Stimulated activated CD8-positive, alpha-beta memory T cell treated with anti-CD3 and anti-CD28 coated beads, Interleukin-12 subunit alpha, Interleukin-12 subunit beta, amount 100 ng/mL, for 1 hour (primary cell): ENCODE measurements at places on chromosomes 5 and 9.

DNA sequence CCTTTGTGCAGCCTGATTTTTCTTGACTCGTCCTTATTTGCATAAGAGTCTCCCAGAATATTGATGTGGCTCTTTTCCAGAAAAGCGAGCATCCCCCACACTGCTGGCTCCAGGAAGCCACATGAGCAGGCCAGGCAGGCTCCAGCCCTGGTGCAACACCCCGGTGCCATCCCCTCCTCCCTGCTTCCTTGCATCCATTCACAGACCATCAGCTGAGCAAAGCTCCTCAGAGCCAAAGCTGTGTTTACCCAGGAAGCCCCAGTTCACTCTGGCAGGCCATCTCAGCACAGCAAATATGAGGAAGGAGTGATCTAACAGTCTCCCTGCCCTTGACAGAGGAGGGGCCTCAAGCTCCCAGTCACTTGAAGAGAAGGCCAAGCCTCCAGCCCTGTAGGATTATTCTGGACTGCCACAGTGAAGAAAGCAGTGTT is 34.4 kb downstream of the INSYN2B start:
- no peak for DNase-seq

GRCh38 chr9:81687521-81688261 is 1.7 kb downstream of the TLE1 start:
- no peak for DNase-seq

DNA sequence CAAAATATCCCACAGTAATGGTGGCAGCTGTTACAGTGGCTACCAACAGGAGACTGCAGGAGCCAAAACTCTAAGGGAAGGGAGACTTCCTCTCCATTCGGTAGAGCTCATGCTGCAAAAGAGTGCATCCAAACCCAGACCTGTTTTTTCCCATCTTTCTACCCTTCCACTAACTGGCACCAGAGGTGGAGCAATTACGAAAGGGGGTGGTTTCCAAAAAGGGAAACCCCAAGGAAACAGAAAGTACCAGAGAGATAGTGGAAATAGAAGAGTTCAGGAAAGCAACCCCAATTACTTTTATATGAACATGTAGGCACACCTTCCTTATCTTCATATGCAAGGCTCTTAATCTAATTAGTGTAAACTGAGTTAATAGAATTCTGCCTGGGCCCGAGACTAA is 7.3 kb upstream of the WDR41 start:
- DNase-seq: no peak

- no peak for DNase-seq
Observed at GRCh38 chr5:135341016-135341666, 57.9 kb downstream of the MACROH2A1 start.

GRCh38 chr9:119968836-119969707 is 599.8 kb upstream of the BRINP1 start:
- peak; percentile 3 for DNase-seq

GRCh38 chr9:120463765-120464164 is 116.2 kb downstream of the CDK5RAP2 start:
- no peak for DNase-seq

DNA sequence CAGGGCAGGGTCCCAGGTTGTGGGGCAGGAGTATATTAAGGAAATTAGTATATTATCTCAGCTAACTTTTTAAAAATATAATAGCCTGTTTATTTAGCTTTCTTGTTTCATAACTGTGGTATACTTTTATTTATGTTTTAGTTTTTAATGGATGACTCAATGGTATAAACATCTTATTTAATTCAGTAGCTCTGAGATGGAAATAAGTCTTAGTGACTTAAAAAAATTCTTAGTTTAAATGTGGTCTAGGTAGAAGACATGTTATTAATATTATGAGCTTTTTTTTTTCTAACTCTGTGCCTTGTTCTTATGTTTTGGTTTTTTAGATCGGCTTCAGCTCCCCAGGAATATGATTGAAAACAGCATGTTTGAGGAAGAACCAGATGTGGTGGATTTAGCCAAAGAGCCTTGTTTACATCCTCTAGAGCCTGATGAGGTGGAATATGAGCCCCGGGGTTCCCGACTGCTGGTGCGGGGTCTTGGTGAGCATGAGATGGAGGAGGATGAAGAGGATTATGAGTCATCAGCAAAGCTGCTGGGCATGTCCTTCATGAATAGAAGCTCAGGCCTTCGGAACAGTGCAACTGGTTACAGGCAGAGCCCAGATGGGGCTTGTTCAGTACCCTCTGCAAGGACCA is 43.1 kb downstream of the LNPEP start:
- DNase-seq: no peak

- no peak for DNase-seq
Observed at GRCh38 chr5:98783051-98783649, 9.7 kb downstream of the RGMB start.

- DNase-seq: no peak
Observed at GRCh38 chr9:71446106-71446472, 322.2 kb downstream of the CEMIP2 start.

- DNase-seq: no peak
Observed at GRCh38 chr9:111944241-111944866, 47.7 kb downstream of the UGCG start.

- DNase-seq: no peak
Observed at GRCh38 chr5:165624166-165624946, 2118.9 kb downstream of the MAT2B start.

DNA sequence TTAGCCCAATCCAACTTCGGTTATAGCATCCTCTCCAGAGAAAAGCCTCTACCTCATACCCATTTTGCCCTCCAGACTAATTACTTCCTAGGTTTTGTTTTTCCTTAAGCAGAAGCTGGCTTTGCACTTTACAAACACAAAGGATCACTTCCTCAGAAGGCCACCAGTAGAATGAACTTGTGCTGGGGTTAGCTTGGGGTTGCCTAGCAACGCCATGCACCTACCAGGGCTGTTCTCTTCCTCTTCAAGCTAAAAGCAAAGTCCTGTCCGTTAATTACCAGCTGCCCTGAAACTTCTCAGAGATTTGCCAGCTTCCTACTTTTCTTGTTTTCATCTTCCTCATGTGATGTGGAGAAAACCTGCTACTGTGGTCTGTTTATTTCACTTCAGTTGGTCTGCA is 132.0 kb upstream of the WWC1 start:
- DNase-seq: no peak

DNA sequence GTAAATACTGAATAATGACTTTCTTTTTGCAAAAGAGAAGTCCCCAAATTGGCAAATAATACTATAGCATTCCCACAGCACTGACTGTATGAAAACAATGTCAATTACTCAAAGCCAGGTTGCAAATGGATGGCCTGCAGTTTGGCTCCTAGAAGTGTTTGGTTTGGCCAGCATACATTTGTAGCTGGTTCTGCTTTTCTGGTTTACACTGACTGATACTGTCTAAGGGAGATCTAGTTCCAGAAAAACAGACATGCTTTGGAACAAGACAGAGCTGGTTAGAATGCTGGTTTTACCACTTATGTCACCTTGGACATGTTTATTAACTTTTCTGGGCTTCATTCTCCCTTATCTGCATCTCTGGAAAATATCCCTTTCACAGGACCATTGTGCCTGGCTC is 81.5 kb upstream of the TRPM3 start:
- no peak for DNase-seq
